A549 treated with Mapracorat at 1 μM for 4 hours (cell line): ENCODE measurements at places on chromosomes 7 and 10. TPM values are rescaled to one million over a fixed set of nuclear protein-coding genes. Genes with fewer than 3 reads are reported as not detected.

Gene HOXA1
- 2.5 to 3.4 TPM (median 3.0 TPM) in 5 replicates for total RNA-seq

Gene SPRN
- 0.13 to 0.39 TPM (median 0.29 TPM) in 5 replicates for total RNA-seq

Gene GARIN1A
- 0.26 to 1.1 TPM (median 0.34 TPM) in 5 replicates for total RNA-seq

Gene VWDE
- 0.28 to 1.4 TPM (median 0.58 TPM) in 5 replicates for total RNA-seq

Gene ABCB1
- 0.20 to 0.51 TPM in 2 of 5 replicates, not detected in the others for total RNA-seq

Gene TAS2R41
- total RNA-seq: not detected in 5 replicates

Gene SLC18A3
- not detected in 5 replicates for total RNA-seq

Gene SPDYE16
- not detected in 5 replicates for total RNA-seq

Gene TPK1
- total RNA-seq: 1.9 to 4.1 TPM (median 2.8 TPM) in 5 replicates

Gene RBM33
- 19.3 to 28.2 TPM (median 25.9 TPM) in 5 replicates for total RNA-seq

Gene COG5
- 7.9 to 10.4 TPM (median 9.1 TPM) in 5 replicates for total RNA-seq

Gene ASB10
- not detected in 5 replicates for total RNA-seq

Gene CYP2E1
- 0.15 to 0.37 TPM (median 0.23 TPM) in 4 of 5 replicates, not detected in the other for total RNA-seq

Gene FBXO24
- 0.12 to 0.56 TPM (median 0.28 TPM) in 4 of 5 replicates, not detected in the other for total RNA-seq

Gene SLIT1
- 0.04 to 0.10 TPM (median 0.08 TPM) in 5 replicates for total RNA-seq

Gene ERVW-1
- total RNA-seq: not detected in 5 replicates

Gene NKX2-3
- 0.06 to 0.11 TPM (median 0.08 TPM) in 3 of 5 replicates, not detected in the others for total RNA-seq

Gene BET1
- 21.1 to 27.0 TPM (median 22.3 TPM) in 5 replicates for total RNA-seq

Gene IKZF1
- not detected in 5 replicates for total RNA-seq

Gene DGKI
- 0.22 to 0.63 TPM (median 0.39 TPM) in 5 replicates for total RNA-seq

Gene SLC39A12
- total RNA-seq: not detected in 5 replicates

Gene METTL27
- total RNA-seq: 6.3 to 12.0 TPM (median 10.8 TPM) in 5 replicates

Gene SFXN4
- total RNA-seq: 45.8 to 50.5 TPM (median 46.3 TPM) in 5 replicates

Gene IGF2BP3
- total RNA-seq: 21.3 to 32.5 TPM (median 29.1 TPM) in 5 replicates

Gene TMUB1
- 38.5 to 59.2 TPM (median 55.5 TPM) in 5 replicates for total RNA-seq

Gene LIPN
- total RNA-seq: not detected in 5 replicates

Gene MBL2
- not detected in 5 replicates for total RNA-seq

Gene TACR2
- 0.08 to 0.19 TPM (median 0.14 TPM) in 5 replicates for total RNA-seq

Gene LIPJ
- total RNA-seq: not detected in 5 replicates

Gene SLC29A3
- 21.6 to 25.3 TPM (median 23.9 TPM) in 5 replicates for total RNA-seq

Gene FAM131B
- 0.27 to 0.49 TPM (median 0.43 TPM) in 5 replicates for total RNA-seq

Gene MALSU1
- 70.9 to 93.1 TPM (median 88.7 TPM) in 5 replicates for total RNA-seq

Gene C10orf90
- total RNA-seq: 2.7 to 3.7 TPM (median 3.5 TPM) in 5 replicates

Gene VIPR2
- total RNA-seq: not detected in 5 replicates

Gene SPDYE5
- not detected in 5 replicates for total RNA-seq

Gene STRIP2
- total RNA-seq: 5.6 to 7.4 TPM (median 6.5 TPM) in 5 replicates

Gene FGFR2
- 0.21 to 0.44 TPM (median 0.33 TPM) in 5 replicates for total RNA-seq
